Fibroblast of skin of left biceps (primary cell): ENCODE measurements at places on chromosomes 12 and 14.

- no peak for DNase-seq
These were observed 5.0 kb downstream of the FANCM start for GRCh38 chr14:45140661-45141187.

DNA sequence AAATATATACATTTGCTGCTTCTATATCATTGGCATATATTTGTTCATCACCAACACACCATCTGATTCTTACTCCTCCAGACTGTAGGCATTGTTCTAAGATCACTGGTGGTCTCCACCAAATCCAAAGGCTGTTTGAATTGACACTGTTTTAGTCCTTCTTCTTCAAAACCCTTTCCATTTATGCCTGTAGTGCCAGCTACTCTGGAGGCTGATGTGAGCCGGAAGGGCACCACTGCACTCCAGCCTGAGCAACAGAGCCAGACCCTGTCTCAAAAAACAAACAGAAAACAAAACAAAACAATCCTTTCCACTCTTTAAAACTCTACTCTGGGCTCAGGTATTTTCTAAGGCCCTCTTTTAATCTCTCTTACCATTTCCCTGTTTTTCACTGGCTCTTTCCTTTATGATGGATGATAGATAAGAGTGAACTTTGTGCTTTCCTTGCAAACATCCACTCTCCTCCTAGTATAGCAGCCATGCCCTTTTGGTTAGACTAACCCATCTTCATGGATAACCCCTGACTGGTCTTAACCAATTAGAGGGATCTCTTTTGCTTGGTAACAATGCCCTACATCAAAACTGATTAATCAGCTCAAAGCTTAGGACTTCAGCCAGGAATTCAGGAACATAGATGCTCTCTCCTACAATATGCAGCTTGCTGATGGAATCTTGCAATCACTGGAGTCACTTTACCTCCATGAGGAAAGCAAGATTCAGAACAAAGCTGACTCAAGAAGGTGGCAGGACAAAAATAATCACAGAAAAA, 24.9 kb downstream of the SPTSSA start:
- DNase-seq, result no peak

DNA sequence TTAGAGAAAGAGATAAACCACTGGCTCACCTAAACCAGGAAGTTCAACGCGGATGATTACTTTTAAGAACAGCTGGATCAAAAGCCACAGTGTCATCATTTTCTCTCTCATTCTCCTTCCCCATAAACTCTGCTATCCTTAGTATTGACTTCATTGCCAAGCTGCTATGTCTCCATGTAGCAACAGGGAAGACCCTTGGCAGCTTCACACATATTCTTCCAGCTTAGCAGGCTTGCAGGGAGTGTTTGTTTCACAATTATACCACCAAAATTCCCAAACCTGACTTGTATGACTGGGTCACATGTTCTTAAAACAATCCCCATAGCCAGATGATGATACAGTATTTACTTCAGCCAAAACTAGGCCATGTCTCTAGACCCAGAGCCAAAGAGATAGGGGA, 235.5 kb downstream of the PAWR start:
- DNase-seq, result no peak

- no peak for DNase-seq
These were observed 782.5 kb downstream of the TMTC2 start for GRCh38 chr12:83468988-83469908.
